ENCODE measurements at places on chromosomes 3 and 15. TPM values are rescaled to one million over a fixed set of nuclear protein-coding genes. Genes with fewer than 3 reads are reported as not detected.
A peak's percentile ranks its signal among the peaks of the same experiment; 100 is the strongest.

GRCh38 chr3:48716508-48716981, 476 bp downstream of the IP6K2 start:
- DNase-seq = peak; percentile 32

GRCh38 chr3:115162759-115163158, 15.7 kb upstream of the ZBTB20 start:
- no peak for DNase-seq

DNA sequence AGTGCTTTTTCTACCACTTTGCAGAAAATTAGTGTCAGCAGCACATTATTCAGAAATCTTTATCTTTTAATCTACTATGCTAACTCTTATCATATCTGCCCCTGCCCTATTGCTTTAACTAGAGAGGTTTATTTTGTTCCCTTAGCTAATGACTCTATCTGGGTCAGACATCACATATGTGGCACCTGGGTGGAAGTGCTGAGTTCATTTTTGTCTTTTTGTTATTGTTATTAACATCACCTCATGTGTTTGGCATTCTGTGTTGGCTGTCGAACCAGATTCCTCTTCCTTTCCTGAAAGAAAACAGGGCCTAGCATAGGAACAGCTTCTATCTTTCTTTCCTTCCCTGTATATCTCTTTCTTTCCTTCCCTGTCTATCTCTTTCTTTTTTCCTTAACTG, 100.7 kb downstream of the RBMS3 start:
- no peak for DNase-seq

GRCh38 chr3:135490219-135490915, 475.2 kb upstream of the PPP2R3A start:
- no peak for DNase-seq

- no peak for DNase-seq
These were observed 92.2 kb downstream of the TBC1D2B start for GRCh38 chr15:77985031-77985930.

DNA sequence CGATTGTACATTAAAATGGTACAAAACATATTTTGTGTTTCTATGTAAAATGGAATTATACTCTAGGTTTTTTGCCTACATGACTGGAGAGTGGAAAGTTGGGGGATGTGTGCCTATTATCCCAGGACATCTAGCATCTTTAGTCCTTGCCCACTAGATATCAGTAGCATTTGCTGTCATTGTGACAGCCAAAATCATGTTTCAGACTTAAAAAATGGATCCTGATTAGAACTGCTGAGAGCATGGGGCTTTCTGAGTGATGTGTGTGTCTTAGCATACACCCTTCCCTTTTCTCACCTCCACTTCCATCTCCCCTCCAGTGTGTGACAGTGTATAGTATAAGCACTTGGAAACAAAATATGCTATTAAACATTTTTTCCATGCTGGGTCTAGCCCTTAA, 13.3 kb downstream of the ARMC8 start:
- DNase-seq = no peak

- DNase-seq = peak; percentile 91
These were observed 261.8 kb upstream of the CBLB start for GRCh38 chr3:106130384-106131198.

GRCh38 chr3:147419781-147420224, 10.6 kb downstream of the ZIC1 start:
- DNase-seq = no peak

DNA sequence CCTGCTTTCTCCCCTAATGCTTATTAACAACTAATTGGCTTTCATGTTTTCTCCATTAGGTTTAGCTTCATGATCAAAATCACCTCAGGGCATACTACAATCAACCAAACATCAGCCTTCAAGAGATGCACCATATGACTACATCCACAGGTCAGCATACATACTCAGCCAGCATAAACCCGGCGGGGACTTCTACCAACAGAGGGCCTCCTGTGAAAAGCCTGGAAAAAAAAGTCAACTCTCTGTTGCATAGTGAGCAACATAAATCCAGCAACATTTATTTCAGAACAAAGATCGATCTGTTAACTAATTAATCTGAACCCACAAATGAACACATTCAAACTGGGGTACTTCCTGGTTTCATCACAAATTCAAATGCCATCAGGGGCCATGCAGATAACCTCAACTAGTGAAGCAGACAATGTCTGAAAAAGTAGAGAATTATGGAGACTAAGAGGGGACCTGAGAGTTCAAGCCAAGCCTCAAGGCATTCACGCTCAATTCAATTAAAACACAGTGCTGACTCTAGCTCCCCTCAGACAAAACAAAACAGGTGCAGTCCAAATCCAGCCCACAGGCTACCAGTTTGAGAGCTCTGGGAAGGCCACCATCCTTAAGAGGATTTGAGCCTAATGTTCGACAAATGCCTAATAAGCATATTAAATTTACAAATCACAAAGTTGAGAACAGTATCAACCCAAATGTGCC, 124.5 kb downstream of the MAGI1 start:
- DNase-seq = peak; percentile 35

DNA sequence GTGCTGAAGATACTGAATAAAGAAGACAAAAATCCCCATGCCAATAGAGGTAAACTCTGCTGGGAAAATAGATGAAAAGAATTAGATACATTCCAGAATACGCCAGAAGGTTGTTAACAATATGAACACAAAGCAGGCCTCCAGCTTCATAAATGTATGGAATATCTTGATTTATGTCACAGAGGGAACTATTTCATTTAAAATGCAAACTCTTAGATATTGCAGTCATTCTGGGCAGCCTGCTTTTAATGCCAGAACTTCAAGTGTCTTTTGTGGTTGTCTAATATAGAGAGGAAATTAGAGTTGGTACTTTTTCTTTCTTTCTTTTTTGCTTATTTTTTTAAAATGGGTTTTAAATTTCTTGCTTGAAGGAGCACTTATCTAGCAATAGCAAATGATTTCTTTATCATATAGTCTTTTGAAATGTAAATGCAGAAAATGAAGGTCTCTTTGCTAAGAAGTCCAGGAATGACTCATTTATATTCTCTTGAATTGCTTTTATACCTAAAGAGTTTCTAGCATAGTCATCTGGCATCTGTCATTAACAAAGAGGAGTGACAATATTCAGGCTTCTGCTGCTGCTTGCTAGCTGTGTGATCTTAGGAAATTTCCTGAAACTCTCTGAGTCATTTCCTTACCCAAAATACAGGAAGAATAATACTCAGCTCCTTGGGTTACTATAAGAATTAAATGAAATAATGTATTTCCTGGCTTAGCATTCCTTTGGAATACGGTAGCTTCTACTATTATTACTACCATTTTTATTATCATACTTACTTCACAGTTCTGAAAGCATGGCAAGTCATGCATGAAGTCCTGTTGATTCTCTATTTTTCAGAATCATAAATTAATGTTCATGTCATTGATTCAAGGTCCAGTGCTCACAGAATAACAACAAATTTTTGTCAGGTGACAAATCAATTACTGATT, 527.6 kb downstream of the DIPK2A start:
- peak; percentile 59 for DNase-seq

- peak; percentile 67 for DNase-seq
These were observed 74.0 kb upstream of the RARB start for GRCh38 chr3:25354071-25354470.

DNA sequence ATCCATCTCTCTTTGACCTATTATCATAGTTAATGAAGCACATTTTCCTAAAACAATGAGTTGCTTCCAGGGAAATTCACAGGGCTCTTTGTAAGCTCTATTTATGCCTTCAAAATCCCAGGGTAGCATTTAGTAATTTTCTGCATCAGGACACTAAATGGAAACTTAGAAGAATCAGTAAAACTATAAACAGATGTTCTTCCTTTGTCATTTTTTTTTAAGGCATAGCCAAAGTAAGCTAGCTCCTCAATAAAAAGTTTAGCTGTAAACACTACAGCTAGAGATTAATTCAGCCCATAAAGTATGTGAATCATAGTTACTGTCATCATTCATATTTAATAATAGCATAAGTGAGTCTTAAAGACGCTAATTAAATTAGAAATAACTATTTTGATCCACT, 79.3 kb downstream of the RPL22L1 start:
- no peak for DNase-seq

- DNase-seq = no peak
These were observed 24.9 kb downstream of the GJD2 start for GRCh38 chr15:34729886-34730285.

- DNase-seq = peak; percentile 53
These were observed 10.5 kb downstream of the PTX3 start for GRCh38 chr3:157447026-157447694.

GRCh38 chr3:70805061-70805889, 492.8 kb upstream of the MDFIC2 start:
- no peak for DNase-seq

DNA sequence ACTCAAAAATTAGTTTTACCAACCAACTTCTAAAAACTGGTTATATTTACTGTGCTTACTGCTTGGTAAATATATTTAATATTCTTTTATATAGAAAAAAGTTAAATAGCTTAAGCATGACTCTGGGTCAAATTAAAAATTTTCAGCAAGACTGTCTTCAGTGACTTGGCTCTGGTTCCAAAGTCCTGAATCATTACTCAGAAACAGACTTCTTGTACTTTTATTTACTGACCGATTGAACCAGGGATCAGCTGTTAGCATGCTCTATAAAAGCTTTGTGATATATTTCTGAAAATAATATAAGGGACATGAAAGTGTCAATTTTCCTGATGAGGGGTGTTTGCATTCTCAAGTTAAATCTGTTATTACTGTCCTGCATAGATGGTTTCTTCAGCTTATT, 164.3 kb downstream of the MCTP2 start:
- peak; percentile 62 for DNase-seq

DNA sequence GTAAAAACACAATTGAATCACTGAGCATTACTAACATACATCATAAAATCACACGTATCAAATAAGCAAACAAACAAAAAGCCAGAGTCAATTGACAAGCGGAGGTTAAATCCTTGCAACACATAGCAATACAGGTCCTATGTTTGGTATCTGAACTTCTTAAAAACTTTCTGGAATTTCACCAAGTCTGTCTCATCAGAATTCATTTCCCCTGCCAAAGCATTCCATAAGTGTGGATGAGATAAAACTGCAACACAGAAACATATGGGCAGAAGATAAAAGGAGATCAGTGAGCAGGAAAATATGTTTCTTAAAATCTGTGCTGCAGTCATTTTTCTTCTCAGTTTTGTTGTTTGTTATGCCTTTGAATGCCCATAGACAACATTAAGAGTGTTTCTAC, 1155.5 kb downstream of the TBL1XR1 start:
- DNase-seq = peak; percentile 93

DNA sequence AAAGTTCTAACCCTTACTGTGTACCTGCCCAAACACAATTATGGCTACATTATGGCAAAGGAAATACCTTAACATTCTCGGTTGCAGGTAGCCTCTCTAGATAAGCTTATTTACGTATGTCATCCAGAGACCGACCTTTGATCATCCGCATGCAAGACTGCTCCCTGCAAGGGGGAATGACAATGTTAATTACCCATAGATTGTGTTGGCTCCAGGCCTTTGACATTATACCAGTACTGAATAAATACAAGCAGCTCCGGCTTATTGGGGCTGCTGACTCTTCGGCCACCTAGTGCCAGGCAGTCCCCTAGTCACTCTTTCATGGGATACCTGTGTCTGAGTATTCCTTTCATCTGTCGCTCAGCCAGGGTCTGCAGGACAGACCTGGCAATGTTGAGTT, 223.5 kb downstream of the DTWD1 start:
- DNase-seq = no peak

Gene DOCK3
- total RNA-seq = 0.72 TPM

Gene KCNH8
- total RNA-seq = 1.2 TPM

Gene TPM1
- total RNA-seq = 2,445 TPM

Gene BFSP2
- 3.4 TPM for total RNA-seq

Gene SMCO1
- total RNA-seq = not detected

Gene ARHGAP31
- 9.4 TPM for total RNA-seq

Gene WDR49
- 3.1 TPM for total RNA-seq

Gene SPINK8
- total RNA-seq = not detected

Gene CMTM8
- not detected for total RNA-seq

Gene FBXO40
- 2.2 TPM for total RNA-seq

Gene AMT
- 13.5 TPM for total RNA-seq
